Heart left ventricle (tissue), 16 donors: ENCODE measurements at places on chromosomes 12 and 14. TPM values are rescaled to one million over a fixed set of nuclear protein-coding genes. Genes with fewer than 3 reads are reported as not detected.

DNA sequence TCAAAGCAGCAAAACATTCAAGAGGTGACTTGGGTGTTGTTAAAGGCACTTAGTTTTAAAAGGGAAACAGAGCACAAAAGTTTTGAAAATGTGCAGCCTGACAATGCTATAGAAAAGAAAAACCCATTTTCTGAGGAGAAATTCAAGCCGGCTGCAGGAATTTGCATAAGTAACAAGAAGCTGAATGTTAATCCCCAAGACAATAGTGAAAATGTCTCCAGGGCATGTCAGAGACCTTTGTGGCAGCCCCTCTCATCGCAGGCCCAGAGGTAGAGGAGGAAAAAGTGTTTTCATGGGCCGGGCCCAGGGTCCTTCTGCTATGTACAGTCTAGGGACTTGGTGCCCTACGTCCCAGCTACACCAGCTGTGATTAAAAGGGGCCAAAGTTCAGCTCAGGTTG is 167.9 kb downstream of the PPFIA2 start:
- no peak for DNase-seq

DNA sequence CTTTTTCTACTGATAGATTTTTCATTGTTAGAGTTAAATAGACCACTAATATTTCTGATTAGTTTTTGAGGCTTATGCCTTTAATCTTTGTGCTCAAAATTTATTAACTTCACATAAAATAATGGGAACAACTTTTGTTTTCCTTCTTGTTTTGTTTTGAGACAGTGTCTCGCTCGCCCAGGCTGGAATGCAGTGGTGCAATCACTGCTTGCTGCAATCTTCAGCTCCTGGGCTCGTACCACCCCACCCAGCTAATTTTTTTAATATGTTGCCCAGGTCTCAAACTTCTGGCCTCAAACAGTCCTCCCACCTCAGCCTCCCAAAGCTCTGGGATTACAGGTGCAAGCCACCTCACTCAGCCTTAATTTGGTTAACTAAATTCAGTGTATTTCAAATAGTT is 16.8 kb downstream of the SCFD1 start:
- no peak for DNase-seq

DNA sequence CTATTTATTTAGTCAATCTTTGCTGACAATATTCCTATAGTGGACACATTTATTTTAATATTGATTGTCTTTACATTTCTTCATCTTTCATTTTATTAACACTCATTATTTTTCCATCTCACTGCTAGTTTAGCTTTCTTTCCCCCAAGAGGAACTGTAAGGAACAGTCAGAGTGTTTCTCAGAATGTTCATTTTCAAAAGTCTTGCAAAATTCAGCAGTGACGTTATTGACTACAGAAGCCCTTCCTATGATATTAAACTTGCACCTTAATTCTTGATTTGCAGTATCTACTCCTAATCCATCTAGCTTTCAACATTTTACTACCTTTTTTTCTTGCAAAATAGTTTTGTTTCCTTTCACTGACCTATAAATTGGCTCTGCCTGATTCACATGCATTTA is 13.0 kb downstream of the CLEC2B start:
- no peak for DNase-seq

Gene FBRSL1
- 88.2 TPM for total RNA-seq

Gene CCDC85C
- 26.5 TPM for total RNA-seq

DNA sequence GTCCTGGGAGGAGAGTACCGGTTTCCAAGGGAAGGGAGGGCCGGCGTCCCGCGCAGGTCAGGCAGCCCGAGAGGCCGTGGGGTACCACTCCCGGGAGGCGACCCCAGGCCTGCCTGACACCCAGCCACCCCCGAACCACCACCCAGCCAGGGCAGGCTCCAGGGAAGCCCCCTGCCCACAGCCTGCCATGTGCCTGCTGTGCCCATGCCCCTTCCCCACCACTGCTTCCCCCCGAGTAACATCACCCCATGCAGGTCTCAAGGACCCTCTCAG is 2.3 kb downstream of the NUDT14 start:
- DNase-seq: no peak

GRCh38 chr12:121520586-121521086 is 60.2 kb downstream of the KDM2B start:
- no peak for DNase-seq

GRCh38 chr12:2836574-2836973 is 1.7 kb upstream of the NRIP2 start:
- no peak for DNase-seq

DNA sequence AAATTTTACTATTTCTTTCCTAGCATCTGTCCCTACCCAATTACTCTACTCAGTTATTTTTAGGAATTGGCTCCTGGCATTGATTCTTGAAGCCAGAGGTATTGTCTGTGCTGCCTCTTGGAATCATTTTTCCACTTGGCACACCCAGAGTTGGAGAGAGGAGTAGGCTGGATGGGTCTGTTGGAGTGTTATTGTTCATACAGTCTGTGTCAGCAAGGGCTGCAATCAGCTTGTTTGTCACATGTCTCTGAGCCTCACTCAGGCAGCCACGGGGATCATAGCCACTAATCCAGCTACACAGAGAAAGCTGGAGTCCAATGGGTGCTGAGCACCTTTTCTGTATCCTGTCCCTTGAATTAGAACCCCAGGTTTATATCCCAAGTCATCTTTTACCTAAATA is 176.0 kb upstream of the DYRK2 start:
- peak; percentile 53 for DNase-seq

DNA sequence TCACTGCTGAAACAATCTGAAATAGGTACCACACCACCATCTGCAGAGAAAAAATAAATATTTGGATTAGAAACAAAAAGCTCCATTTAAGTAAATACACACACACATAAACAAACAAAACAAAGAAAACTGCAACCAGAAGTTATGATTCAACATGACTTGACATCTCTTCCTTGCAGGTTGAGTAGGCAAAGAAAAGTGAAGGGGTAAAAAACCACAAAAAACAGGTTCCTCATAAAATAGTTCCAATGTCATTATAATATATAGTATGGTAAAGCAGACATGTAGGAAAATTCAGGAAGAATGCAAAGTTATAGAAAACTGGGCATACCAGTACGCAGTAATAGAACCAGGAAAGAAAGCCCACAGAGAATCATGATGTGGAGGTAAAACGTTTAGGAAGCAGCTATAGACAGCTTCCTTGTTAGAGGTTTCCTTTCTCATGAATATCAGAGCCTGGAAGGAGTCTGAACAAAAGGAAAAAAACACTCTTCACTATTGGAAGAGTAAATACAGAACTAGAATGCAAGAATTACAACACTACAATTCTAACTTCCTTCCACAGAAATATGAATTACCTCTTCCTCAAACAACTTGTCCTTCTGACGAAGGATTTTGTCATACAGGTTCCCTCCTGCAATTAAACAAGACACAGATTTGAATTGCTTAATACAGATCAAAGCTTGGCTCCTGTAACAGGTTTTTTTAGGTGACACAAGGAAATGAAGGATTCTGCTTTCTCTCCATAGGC is 6.1 kb downstream of the NEK9 start:
- DNase-seq: no peak

GRCh38 chr14:95515080-95515489 is 1.4 kb downstream of the SYNE3 start:
- DNase-seq: peak; percentile 74

Gene TMEM106C
- total RNA-seq: 50.0 TPM

DNA sequence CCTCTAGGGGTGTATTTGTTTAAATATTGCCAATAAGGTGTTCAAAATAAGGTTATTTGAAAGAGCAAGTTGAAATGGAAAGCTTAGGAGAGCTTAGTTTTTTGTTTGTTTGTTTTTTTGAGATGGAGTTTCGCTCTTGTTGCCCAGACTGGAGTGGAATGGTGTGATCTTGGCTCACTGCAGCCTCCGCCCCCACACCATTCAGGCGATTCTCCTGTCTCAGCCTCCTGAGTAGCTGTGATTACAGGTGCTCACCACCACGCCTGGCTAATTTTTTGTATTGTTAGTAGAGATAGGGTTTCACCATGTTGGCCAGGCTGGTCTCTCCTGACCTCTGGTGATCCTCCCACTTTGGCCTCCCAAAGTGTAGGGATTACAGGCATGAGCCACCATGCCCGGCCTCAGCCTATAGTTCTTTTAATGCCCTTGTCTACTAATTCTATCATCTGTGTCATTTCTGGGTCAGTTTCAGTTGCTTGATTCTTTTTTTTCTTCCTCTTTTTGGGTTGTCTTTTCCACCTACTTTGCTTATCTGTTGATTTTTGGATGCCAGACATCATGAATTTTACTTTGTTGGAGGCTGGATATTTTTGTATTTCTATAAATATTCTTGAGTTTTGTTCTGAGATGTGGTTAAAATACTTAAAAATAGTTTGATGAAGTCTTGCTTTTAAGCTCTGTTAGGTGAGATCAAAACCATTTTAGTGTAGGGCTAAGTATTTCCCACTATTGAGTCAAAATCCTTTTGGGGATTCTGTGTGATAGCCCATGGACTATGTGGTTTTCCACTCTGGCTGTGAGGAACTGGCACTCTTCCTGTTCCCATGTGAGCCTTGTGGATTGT is 18.7 kb downstream of the RCOR1 start:
- DNase-seq: no peak

Gene EID3
- total RNA-seq: 1.4 TPM

DNA sequence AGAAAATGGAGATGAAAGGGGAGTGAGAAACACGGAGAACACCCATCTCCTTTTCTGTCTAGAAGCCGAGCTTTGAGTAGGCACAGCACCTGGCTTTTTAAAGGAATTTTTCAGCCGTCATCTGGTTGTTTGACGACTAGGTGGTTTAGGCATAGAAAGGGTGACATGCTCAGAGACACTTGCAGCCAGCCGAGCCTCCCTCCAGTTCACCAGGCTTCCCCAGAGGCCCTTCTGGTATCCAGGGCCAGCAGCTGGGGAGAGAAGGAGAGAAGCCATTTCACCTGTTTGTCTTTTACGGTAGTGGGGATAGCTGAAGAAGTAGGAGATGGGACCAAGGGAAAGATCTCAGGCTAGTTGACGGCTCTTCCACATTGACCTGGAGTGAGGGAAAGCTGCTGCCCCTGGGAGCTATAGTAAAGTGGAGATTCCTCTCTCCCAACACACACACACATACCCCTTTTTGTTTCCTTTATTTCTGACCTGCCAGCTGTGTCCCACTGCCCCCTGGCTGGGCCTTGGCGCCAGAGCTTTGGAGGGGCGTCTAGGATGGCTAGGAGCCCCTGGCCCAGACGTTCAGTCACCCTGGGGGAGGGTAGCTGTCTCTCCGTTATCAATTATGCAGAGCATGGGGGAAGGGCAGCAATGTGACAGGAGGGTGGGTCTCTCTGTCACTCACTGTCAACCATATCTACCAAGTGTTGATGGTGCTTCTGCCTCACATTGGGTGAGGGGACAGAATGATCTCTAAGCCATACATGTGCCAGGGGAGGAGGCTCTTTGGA is 5.5 kb downstream of the MAP3K12 start:
- no peak for DNase-seq
